ENCODE measurements at places on chromosomes 13 and 19.

- peak; percentile 1 for DNase-seq
Measured at GRCh38 chr19:42693760-42694350, 46.4 kb downstream of the PSG3 start.

- DNase-seq = no peak
Measured at GRCh38 chr13:51258612-51259548, 36.7 kb downstream of the FAM124A start.

DNA sequence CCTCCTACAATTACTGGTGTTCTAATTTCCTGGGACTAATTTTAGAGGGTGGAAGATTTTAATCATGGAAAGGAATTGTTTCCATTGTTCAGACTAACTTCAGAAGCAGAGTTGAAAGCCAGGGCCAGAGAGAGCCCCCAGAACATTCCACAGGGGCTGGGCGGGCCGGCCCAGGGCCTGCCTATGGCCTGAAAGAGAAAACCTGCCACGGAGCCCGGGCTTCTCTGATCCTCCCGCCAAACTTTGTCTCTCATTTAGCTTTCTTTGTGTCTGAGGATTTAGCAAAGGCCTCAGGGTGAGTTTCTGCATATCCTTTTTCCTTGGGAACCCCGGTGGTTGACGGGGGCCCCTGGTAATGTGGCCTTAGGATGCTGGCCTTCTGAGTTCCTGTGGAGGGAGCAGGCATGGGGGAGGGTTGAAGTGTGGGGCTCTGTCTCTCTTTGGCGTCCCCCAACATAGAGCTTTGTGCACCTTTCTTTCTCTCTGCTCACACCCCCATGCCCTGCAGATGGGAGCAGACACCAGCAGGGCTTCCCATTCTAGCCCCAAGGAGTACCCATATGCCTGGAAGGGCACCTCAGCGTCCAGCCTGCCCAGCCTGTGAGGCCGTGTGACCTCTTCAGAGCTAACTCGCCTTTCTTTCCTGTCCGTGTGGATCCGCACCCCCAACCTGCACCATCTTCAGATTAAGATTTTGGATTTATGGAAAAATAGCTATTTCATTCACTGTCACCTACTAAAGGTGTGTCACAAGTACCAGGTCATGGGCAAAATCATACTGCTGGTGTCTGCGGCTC, 539.5 kb downstream of the FGF9 start:
- DNase-seq = no peak

- DNase-seq = peak; percentile 50
Measured at GRCh38 chr13:46168341-46168740, 13.6 kb downstream of the LCP1 start.

DNA sequence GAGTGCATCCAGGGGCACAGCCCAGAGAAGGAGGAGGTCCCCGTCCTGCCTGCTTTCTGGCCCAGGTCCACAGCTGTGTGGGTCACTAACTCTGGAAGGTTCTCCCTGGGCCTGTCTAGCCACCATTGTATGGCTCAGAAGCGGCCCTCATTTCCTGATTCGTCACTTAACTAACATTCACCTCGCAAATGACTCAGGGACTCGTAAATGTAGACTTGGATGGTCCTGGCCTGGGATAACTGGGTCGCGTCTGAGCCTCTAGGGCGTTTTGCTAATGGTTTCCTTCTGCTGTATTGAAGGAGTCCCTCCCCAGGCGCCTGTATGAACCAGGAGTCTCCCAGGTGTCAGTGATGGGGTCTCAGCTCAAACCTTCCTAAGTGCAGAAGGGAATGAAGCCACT, 162.8 kb downstream of the ZNF536 start:
- DNase-seq = no peak

DNA sequence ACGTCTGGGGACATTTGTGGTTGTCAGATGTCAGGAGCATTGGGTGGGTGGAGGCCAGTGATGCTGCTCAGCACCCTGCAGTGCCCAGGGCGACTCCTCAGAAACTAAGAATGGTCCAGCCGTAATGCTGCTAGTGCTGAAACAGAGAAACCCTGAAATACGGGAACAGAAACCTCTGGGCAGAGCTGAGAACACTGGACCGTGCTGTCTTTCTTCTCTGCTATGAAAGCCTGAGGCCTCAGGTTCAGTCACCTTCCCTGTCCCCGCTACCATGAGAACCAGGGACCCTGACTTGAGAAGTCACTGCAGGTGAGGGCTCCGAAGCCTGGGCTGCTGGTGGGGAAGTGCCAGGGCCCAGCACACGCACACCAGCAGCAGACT, 13.4 kb downstream of the CAPS start:
- no peak for DNase-seq

DNA sequence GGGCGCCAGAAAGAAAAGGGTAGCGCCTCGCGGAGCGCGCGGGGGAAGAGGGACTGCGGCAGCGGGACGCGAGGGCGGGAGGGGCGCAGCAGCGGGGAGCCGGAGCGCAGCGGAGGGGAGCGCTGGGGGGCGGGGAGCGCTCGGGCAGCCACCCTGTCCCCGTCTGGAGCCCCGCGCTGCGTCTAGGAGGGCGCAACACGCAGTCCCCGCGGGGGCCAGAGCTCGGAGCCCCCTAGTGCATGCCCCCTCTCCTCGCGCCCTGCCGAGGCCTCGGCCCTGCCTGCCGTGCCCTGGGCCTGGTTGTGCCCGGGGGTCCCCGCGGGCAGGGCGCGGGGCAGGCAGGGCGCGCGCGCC, 37.9 kb downstream of the SOX1 start:
- no peak for DNase-seq

DNA sequence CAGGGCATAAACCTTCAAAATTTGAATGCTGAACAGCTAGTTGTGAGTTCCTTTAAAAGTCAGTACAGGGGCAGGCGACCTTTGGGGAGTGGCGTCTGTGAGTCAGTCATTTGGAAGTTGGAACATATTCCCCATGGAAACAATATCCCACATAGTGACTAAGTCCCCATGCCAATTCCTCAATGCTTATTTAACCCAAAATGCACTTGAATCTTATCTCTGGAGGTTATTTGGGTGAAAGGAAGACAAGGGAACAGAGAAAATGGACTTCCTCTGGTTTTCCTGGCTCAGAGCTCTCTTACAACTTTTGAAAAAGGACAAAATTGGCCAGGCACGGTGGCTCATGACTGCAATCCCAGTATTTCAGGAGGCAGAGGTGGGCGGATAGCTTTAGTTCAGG, 479.2 kb upstream of the NBEA start:
- no peak for DNase-seq

- no peak for DNase-seq
Measured at GRCh38 chr19:2888731-2889224, 11.9 kb upstream of the ZNF57 start.

DNA sequence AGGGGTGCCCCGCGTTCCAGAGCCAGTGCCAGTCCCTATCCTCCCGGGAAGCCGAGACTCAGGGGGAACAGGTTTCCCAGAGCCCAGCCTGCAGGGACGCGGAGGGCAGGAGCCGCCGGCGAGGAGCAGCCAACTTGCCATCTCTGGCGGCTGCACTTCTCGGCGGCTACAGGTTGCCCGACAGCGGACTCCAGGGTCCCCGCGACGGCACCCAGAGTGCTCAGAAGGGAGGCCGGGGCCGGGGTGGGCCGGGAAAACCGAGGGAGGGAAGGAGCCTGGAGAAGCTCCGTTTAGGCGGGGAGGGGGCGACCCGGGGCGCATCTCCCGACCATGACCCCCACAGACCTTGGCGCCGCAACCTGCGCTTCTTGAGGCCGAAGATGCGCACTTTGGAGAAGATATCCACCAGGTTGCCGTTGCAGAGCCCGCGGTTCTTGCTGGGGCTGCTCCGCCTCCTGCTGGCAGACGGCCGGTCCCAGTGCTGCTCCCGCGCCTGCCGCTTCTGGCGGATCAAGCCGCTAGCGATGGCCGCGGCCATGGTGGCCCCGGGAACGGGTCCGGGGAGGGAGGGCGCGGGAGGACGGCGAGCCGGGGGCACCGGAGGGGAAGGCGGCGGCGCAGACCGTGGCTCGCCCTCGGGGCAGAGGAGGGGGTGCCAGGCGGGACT, 463.8 kb downstream of the ITGBL1 start:
- no peak for DNase-seq

DNA sequence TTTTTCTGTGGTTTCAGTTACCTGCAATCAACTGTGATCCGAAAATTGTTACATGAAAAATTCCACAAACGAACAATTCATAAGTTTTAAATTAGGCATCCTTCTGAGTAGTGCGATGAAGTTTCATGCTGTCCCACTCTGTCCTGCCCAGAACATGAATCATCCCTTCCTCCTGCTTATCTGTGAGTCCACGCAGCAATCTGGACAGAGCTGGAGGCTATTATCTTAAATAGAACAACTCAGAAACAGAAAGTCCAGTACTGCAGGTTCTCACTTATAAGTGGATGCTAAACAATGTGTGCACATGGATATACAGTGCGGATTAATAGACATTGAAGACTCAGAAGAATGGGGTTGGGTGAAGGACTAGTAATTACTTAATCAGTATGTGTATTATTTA, 583.7 kb upstream of the SPRY2 start:
- DNase-seq = no peak
